ENCODE measurements at places on chromosomes 5 and 9.

GRCh38 chr5:10727861-10728260 is 33.2 kb downstream of the DAP start:
- no peak for DNase-seq

- DNase-seq, result no peak
These were observed at the start of gene LEAP2 for GRCh38 chr5:132873119-132873929. Gene LEAP2 (plus strand): TSS chr5:132873668. CDS start chr5:132873695, 27 bp downstream.

GRCh38 chr9:38681747-38682227 is 38.1 kb downstream of the FAM240B start:
- DNase-seq, result no peak

GRCh38 chr9:84819491-84819991 is 150.0 kb downstream of the NTRK2 start:
- no peak for DNase-seq

- no peak for DNase-seq
These were observed 747 bp upstream of the UNC5A start for GRCh38 chr5:176809544-176810080.

DNA sequence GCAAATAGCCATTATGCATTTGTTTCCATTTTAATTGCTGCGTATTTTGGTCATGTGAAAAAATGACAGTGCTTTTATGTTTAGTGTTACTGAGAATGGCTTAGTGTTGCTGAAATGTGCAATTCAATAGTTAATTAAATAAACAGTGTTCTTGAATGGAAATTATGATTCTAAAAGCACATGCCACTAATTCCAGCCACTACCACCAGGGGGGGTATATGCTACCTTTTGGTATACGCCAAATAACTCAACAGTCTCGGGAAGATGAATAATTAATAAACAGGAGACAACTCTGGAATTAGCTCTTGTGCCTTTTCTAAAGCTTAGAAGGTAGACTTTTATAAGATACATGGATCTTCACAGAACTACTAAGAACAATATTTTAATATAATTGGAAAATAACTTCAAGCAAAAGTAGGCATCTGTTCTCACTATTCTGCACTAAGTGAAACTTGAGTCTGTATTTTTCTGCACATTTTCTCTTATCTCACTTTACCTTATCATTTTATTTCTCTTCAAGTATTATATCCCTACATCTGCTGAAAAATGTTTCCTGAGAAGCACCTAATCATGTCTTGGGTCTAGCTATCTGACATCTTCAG is 83.5 kb upstream of the MINAR2 start:
- DNase-seq, result peak; percentile 9

- no peak for DNase-seq
These were observed 4.7 kb downstream of the SLC27A4 start for GRCh38 chr9:128344931-128345605.

DNA sequence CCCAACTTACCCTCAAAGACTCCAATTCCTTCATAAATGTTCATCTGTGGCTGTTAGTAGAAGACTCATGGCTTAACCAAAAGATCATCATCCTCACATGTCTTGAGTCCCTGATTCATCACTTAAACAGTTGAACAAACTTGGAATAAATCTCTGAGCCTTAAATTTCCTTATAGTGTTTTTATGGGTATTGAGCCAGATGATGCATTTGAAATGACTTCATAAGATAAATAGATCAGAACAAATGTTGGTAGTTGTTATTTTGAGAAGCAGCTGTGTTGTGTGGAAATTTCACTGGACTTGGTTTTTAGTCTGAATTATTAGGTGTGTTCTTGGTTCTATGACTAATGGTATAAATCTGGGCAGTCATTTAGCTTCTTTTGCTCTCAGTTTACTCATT is 236.2 kb downstream of the NNT start:
- DNase-seq, result no peak

- no peak for DNase-seq
These were observed 9.9 kb downstream of the FRMPD1 start for GRCh38 chr9:37660691-37661090.

DNA sequence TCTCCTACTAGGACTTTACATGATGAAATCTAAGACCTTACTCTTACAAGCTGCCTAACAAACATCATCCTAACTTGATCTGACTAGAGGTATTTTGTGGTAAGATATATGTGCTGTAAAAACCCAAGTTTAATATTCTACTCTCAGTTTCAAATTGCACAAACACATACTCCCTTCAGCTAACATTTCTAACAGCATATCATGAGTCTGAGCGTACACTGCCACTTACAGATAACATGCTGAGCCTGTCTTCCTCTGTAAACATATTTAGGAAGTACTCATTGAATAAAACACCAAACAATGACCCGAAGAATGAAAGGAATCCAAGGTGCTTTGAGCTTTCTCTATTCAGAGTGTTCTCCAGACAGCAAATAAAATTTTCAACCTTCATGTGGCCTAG is 7.9 kb upstream of the ESM1 start:
- no peak for DNase-seq

DNA sequence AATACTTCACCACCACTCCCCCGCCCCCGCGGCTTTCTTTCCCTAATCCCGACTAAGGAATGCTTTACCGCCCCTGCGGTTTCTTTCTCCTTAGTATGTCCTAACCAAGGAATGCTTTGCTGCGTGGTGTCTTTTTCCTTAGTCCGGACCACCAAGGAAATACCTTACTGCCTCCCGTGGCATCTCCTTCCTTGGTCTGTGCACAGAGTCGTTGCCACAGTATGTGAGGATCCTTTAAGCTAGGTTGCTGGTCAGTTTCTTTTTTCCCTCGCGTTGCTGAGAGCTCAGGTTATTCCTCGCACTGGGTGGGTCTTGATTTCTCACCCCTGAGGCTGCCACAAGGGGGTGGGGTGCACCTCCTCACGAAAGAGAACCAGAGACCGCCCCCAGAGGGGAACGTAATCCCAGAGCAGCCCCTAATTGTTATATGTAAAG is 309.4 kb downstream of the NR3C1 start:
- no peak for DNase-seq

GRCh38 chr9:95463148-95464060 is 53.4 kb downstream of the PTCH1 start:
- no peak for DNase-seq

DNA sequence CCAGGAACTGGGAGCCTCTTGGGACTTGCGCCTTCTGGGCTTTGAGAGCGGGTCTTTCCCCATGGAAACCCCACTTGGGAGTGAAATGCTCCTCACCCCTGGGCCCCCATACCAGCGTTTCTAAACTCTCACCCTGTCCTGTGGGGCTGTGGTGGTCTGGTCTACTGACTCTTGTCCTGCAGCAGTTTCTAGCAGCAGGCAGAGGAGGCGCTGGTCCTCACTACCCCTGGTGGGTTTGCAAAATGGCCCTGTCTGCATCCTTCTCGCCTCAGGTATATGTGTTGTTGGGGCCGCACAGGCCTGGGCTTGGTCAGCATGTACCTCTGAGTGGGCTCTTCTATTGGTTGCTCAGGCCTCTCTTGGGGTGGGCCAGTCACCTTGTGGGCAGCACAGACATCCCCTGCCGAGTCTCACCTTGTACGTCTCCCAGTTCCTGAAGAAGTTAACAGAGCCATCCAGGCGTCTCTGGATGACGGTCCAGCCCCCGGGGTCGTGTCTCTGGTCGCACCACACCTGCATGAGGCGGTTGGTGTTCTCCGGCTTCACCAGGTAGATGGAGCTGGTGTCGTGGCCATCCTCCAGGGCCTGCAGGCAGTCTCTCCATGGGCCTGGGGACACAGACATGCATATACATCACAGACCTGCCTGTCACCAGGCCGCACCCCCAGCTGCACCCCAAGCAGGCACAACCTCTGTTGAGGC is 29.0 kb downstream of the ANGPTL2 start:
- DNase-seq, result no peak

- no peak for DNase-seq
These were observed 482 bp upstream of the TDRD7 start for GRCh38 chr9:97411440-97411788.

DNA sequence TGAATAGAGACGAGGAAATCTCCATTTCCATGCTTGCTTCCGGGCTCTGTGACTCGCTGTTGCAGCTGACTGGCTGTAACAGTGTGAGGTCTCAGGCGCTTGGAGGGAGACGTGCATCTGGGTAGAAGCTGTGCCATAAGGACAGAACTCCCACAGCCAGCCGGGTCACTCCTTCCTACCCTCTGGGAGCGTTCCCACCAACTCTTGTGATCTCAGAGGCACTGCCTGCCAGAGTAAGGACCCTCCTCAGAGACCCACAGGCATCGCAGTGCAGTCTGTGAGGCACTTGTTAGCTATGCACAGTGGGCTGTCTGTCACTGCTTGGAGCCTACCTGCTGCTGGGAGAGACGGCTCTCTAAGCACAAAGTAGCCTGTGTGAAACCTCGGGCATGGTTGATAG is 203.4 kb upstream of the SEMA6A start:
- DNase-seq, result no peak

- peak; percentile 2 for DNase-seq
These were observed 43.3 kb downstream of the TLR4 start for GRCh38 chr9:117747386-117747970.

DNA sequence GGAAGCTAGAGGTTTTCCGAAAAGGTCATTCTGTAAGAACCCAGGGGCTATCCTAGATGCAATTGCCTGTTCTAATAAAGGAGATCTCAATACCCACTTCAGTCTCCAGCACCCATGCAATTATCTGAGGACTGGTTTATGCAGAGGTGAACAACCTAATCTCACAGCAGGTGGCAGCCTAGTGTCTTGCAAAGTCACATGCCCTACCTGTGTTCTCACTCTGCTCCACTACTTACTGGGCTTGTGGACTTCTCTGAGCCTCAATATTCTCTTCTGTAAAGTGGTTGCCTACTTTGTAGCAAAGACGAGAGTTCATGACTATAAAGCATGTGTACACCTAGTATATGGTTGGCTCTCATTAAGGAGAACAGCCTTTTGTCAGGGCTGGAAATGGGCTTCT is 21.0 kb upstream of the ALDH1B1 start:
- DNase-seq, result peak; percentile 68

All from NCI-H1105 treated with DMSO at 0.1 percent for 48 hours (cell line).